B cell (primary cell): ENCODE measurements at places on chromosomes 13 and 19. TPM values are rescaled to one million over a fixed set of nuclear protein-coding genes. Genes with fewer than 3 reads are reported as not detected.

- no peaks in the 10 kb centered on the region for H3K27me3 ChIP-seq
- H3K27ac ChIP-seq = no peak overlapping the region
These were observed 184.9 kb upstream of the MIR17HG start for GRCh38 chr13:91162589-91162988.

DNA sequence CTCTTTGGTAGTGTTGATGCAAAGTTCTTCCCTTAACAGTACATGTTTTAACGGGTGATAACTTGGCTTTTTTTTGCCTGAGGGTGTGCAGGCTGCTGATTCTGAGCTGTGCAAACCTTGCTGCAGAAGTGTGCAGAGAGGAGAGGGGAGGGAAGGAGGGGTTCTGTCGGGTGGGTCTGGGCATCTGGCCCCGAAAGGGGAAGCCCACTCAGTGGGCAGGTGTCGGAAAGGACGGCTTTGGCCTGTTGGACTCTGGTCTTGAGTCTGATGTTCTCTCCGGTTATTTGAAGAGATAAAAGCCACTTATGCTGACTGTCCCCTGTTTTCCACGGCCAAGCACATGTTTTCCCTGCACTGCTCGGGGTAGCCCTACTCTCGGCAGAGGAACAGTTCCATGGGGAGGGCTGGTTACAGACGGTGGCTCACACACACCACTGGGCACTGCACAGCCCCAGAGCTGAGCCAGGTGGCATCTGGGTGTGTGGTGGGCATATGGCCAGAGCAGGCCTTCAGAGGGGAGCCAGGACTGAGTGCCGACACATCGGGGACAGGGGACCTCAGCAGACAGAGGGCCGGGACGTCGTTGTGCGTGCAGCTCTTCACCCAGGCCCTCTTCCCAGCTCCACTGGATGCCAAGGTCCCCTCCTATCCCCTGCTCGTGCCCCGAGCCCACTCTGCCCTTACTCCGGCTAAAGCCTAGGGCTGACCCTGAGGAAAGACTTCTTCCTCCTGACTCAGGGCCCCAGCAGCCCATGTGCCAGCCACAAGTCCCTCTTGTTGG, 93.2 kb downstream of the TEX29 start:
- H3K27ac ChIP-seq = no peak overlapping the region
- no peaks in the 10 kb centered on the region for H3K36me3 ChIP-seq
- DNase-seq = no peak
- H3K4me3 ChIP-seq = no peak overlapping the region

- H3K27ac ChIP-seq = no peak overlapping the region
- DNase-seq = no peak
- no peaks in the 10 kb centered on the region for H3K27me3 ChIP-seq
These were observed 90.4 kb upstream of the PEG3 start for GRCh38 chr19:56930647-56931535.

DNA sequence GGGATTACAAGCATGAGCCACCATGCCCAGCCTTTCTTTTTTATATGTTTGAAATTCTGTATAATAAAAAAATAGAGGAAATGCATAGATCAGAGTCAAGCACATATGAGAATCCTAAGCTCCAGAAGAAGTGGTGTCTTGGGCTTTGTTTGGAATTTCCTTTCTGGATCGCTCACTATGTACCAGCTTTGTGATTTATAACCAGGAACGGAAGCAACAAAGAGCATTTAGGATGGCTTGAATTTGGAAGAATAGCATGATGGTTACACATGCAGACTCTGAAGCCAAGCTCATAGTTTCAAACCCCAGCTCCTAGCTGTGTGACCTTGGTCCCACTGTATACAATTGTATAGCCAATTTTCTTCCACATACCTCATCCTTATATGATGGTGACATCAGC, 28.0 kb upstream of the SLC15A1 start:
- H3K27me3 ChIP-seq = peaks cover 6% of the 10 kb centered on the region
- no peaks in the 10 kb centered on the region for H3K36me3 ChIP-seq
- no peak overlapping the region for H3K27ac ChIP-seq
- no peak overlapping the region for H3K4me3 ChIP-seq

GRCh38 chr13:95269756-95270155, 31.5 kb downstream of the ABCC4 start:
- DNase-seq = no peak
- no peaks in the 10 kb centered on the region for H3K4me1 ChIP-seq
- no peak overlapping the region for H3K27ac ChIP-seq
- H3K4me3 ChIP-seq = no peak overlapping the region
- H3K36me3 ChIP-seq = peaks cover 2% of the 10 kb centered on the region
- H3K27me3 ChIP-seq = no peaks in the 10 kb centered on the region

GRCh38 chr13:98156259-98156658, 13.4 kb downstream of the FARP1 start:
- DNase-seq = no peak
- H3K4me1 ChIP-seq = no peaks in the 10 kb centered on the region
- peaks cover 3% of the 10 kb centered on the region for H3K27me3 ChIP-seq
- H3K27ac ChIP-seq = no peak overlapping the region
- no peaks in the 10 kb centered on the region for H3K36me3 ChIP-seq

DNA sequence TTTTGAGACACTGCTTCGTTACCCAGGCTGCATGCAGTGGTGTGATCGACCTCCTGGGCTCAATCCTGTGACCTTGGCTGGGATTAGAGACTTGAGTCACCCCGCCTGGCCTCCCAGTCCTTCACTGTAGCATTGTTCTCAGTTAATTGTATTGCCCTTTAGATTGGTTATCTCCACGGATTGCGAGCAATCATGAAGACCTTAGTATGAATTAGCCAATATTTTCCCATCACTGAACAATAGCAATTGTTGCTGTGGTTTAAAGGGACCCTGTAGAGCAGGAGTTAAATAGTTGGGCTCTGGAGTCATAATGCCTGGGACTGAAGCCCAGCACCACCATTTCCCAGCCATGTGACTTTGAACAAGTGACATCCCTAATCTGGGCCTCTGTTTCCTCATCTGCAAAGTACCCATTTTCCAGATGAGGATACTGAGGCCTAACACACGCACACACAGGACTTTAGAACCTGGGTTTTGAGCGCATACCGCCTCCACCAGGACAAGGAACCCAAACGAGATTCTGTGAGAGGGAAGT, 8.4 kb downstream of the PPP1R14A start:
- DNase-seq = no peak
- no peaks in the 10 kb centered on the region for H3K27me3 ChIP-seq

GRCh38 chr19:49084206-49085019, 838 bp upstream of the SNRNP70 start:
- H3K4me3 ChIP-seq = peak overlapping the region; percentile 82

- DNase-seq = peak; percentile 97
- H3K4me3 ChIP-seq = peak overlapping the region; percentile 23
- peaks cover 71% of the 10 kb centered on the region for H3K4me1 ChIP-seq
- H3K27me3 ChIP-seq = no peaks in the 10 kb centered on the region
- H3K27ac ChIP-seq = peak overlapping the region; percentile 94
These were observed 13.9 kb downstream of the RABAC1 start for GRCh38 chr19:41945135-41945766.

DNA sequence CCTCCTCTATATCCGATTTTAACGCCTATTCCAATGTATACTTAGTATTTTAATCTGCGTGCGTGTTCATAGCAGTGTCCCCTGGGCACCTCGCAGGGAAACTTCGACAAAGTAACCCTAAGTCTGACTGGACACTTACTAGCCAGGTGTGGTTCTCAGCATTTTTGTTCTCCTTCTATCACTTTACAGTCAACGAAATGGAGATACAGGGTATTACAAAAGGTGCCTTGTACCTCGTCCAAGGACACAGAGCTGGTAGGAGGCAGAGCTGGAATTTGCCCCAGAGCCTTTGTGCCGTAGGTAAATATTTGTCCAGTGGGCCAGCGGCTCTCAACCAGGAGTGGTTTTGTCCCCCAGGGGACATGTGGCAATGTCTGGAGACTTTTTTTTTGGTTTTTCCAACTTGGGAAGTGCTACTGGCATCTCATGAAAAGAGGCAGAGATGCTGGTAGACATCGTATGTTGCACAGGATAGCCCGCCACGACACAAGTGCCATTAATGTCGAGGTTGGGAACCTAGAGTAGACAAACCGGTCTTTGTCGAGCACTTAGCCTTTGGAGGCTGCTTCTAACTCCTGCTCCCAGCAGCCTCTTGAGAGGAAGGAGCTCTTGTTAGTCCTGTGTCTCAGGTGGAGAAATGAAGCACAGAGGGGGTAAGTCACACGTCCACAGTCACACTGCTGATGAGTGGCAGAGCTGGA, 1.1 kb downstream of the ZNF444 start:
- H3K4me3 ChIP-seq = peak overlapping the region; percentile 53
- no peaks in the 10 kb centered on the region for H3K27me3 ChIP-seq
- no peak overlapping the region for H3K27ac ChIP-seq
- peaks cover 1% of the 10 kb centered on the region for H3K36me3 ChIP-seq

DNA sequence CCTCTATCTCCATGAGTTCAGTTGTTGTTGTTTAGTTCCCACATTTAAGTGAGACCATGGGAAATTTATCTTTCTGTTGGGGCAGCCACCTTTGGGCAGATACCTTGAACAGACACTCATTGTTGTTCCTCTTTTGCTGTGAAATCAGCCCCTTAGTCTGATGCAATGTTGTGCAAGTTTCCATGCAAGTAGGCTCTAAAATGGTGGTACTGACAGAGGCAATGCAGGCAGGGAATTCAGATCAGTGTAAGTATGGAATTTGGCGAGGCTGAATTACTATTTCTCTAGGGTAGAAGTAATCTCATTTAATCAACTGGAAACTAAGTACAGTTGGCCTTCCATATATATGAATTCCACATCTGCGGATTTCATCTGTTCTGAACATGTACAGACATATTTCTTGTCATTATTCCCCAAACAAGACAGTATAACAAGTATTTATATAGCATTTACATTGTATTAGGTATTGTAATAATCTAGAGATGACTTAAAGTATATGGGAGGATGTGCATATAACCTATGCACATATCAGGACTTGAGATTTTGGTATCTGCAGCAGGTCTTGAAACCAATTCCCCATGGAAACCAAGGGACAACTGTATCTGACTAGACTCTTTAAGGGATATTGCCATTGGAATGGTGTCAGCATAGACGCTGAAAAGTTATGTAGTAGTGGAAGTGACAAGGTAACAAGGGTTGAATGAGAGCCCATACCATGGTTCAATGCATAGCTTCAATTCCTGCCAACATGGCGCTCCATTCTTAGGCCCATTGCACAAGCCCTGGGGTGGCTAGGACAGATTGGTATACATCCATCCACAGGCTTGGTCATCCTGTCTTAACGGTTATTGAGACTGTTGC, 281.5 kb upstream of the HTR2A start:
- no peak for DNase-seq
- no peaks in the 10 kb centered on the region for H3K4me1 ChIP-seq
- no peak overlapping the region for H3K27ac ChIP-seq
- no peak overlapping the region for H3K4me3 ChIP-seq
- H3K36me3 ChIP-seq = no peaks in the 10 kb centered on the region
- H3K27me3 ChIP-seq = peaks cover 2% of the 10 kb centered on the region

- no peak overlapping the region for H3K27ac ChIP-seq
- no peaks in the 10 kb centered on the region for H3K4me1 ChIP-seq
- no peak overlapping the region for H3K4me3 ChIP-seq
These were observed 19.2 kb downstream of the CEACAM6 start for GRCh38 chr19:41774515-41774980.

- H3K4me1 ChIP-seq = peaks cover 49% of the 10 kb centered on the region
- no peaks in the 10 kb centered on the region for H3K27me3 ChIP-seq
- peak overlapping the region; percentile 99 for H3K4me3 ChIP-seq
- peak overlapping the region; percentile 97 for H3K27ac ChIP-seq
These were observed 500 bp upstream of the JUNB start for GRCh38 chr19:12790628-12791344.

The FXYD5 gene
- total RNA-seq = 293 and 310 TPM in 2 replicates

The ZNF578 gene
- 3.7 and 5.6 TPM in 2 replicates for total RNA-seq

The TJP3 gene
- total RNA-seq = 2.0 and 2.9 TPM in 2 replicates

The LGALS7 gene
- not detected in 2 replicates for total RNA-seq

The ZIC2 gene
- total RNA-seq = not detected in 2 replicates

The TRIM13 gene
- 45.9 and 52.8 TPM in 2 replicates for total RNA-seq

The VAV1 gene
- total RNA-seq = 98.8 and 104 TPM in 2 replicates

The CGB8 gene
- not detected in 2 replicates for total RNA-seq

The CARS2 gene
- 154 and 168 TPM in 2 replicates for total RNA-seq
